Stimulated activated CD8-positive, alpha-beta memory T cell treated with anti-CD3 and anti-CD28 coated beads, Interleukin-2, amount 100 ng/mL, for 1 hour (primary cell): ENCODE measurements at places on chromosomes 12 and 14.
A peak's percentile ranks its signal among the peaks of the same experiment; 100 is the strongest.

DNA sequence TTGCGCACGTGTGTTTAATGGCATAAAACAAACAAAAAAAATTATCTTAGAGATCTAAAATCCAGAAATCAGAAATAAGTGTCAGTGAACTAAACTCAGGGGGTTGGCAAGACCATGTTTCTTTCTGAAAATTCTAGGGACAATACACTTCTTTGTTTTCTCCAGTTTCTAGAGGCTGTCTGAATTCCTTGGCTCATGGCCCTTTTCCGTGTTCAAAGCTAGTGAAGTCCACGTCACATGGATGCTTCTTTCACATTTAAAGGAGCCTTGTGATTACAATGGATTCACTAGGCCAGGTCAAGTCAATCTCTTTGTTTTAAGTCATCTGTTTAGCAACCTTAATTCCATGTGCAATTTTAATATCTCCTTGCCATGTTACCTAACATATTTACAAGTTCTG is 22.4 kb downstream of the SLCO1B3 start:
- no peak for DNase-seq

DNA sequence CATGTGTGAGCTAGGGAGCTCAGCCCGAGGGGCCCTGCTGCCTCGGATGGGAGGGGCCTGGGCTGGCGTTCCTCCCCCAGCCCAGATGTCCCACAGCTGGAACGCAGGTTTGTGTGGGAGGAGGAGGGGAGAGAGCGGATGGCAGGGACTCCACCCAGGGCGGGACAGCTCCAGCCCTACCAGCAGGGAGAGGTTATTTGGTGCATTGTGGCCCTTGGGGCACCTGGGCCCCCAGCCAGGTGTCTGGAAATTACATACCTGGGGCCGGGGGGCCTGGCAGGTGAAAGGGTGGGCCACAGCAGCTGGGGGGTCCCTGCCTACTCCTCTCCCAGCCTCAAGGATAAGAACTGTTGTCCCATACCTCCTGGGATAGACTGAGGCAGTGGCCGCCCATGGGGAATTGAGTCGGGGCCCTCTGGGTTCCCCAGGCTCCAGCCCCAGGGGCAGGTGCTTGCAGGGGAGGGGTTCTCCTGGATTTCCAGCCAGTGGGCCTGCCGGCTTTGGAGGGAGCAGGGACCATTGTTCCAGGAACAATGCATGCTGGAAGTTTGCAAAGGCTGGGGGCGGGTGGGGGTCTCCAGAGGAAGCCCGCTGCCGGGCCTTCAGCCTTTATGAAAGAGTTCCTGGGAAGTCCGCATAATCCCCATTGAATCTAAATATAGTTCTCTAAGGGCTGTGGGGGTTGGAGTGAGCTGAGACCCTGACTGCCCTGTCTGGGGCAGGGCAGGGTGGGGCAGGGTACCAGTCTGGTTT is 1.2 kb downstream of the KIF26A start:
- DNase-seq = no peak

GRCh38 chr12:48279101-48279500 is 71.6 kb downstream of the ZNF641 start:
- no peak for DNase-seq

- no peak for DNase-seq
These were observed 145.3 kb downstream of the SSPN start for GRCh38 chr12:26340649-26341048.

DNA sequence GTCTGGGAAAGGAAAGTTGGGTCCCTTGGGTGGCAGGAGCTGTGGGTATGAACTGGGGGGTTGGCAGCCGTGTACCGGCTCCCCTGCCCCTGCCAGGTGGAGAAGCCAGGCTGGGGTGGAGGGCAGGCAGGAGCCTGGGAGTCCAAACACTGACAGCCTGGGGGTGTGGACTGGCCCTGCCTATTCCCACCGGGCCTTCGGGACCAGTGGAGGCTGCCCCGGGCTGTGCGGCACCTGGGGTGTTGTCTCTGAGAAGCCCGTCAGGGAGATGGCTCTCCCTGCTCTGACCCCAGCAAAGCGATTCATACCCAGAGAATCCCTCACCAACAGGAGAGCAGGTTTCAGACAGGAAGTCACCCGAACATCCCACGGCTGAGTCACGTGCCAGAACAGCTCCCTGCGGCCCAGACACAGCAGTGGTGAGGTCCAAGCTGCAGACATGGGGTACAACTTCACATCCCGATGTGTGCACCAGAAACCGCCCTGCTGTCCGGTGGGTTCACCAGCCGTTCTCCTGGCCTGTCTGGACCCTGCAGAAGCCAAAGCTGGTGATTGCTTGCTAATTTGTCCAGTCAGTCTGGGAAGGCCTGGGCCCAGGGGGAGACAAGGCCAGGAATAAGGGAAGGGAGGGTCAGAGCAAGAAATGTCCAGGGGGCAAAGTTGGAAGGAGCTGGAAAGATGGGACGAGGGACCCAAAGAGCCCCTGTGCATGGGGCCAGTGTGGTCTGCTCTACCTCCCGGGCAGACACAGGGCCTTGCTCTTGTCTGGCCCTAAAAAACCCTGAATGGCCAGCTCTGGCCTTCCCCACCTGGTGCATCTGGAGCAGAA is 2.1 kb upstream of the GPR132 start:
- no peak for DNase-seq

- no peak for DNase-seq
These were observed 13.4 kb downstream of the ASB8 start for GRCh38 chr12:48143898-48144297.

DNA sequence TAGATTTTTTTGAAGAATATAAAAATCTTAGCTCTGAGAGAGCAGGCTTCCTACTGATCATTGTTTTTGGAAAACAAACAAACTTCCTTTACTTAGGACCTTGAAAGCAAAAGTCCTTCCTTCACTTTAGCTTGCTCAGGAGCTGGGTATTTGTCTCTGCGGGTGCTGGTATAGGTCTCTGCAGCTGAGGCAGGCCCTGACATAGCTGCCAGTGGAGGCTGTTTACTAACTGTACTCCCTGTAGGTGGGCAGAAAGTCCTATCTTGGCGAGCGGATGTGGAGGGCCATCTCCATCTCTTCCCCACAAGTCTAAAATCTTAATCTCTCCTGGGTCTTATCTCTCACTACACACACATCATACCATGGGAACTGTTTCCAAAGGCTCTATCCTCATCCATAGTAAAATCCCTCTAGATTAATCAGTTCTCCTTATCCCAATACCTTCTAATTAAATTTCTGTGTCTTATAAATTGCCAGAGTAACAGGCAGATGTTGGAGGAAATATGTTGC is 4.1 kb upstream of the MIA2 start:
- DNase-seq = no peak

GRCh38 chr14:74018586-74019407 is at the start of the genes BBOF1 and ENTPD5:
Gene BBOF1 (plus strand): TSS chr14:74019349. CDS start chr14:74019479, 130 bp downstream.
Gene ENTPD5 (minus strand): TSS chr14:74019288. CDS start chr14:73988102, 31,186 bp downstream.
- peak; percentile 74 for DNase-seq

- no peak for DNase-seq
These were observed 105.8 kb downstream of the SAMD4A start for GRCh38 chr14:54672688-54673087.

- no peak for DNase-seq
These were observed 79.4 kb downstream of the SETD3 start for GRCh38 chr14:99401211-99401610.

- no peak for DNase-seq
These were observed 1.8 kb upstream of the CKAP4 start for GRCh38 chr12:106249411-106250135.

GRCh38 chr14:70143306-70143705 is 45.4 kb downstream of the SLC8A3 start:
- DNase-seq = no peak

DNA sequence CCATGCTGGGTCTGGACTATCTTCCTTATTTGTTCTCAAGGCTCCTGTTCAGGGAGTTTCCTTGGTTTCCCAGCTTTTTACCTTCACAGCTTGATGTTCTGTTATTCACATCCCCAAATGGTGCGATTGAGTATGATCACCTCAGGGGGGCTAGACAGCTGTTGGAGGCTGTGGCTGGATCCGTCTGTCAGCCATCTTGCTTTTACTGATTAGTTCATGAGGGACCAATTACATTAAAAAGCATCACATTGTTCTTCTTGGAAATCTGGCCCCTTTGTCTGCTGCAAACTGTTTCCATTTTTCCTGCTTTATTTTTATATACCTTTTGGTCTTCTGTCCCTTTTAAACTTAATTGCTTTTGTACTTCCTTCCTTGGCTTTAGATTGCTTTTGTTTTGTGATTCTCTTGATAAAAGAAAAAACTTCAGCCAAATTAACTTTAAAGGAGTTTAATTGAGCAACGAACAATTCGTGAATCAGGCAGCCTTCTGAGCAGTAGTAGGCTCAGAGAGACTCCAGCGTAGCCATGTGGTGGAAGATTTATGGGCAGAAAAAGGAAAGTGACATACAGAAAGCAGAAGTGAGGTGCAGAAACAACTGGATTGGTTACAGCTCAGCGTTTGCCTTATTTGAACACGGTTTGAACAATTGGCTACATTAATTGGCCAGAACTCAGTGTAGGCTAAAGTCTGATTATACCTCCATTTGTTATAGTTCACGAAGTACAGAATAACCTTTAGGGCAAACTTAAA is 208.7 kb downstream of the AEBP2 start:
- no peak for DNase-seq

DNA sequence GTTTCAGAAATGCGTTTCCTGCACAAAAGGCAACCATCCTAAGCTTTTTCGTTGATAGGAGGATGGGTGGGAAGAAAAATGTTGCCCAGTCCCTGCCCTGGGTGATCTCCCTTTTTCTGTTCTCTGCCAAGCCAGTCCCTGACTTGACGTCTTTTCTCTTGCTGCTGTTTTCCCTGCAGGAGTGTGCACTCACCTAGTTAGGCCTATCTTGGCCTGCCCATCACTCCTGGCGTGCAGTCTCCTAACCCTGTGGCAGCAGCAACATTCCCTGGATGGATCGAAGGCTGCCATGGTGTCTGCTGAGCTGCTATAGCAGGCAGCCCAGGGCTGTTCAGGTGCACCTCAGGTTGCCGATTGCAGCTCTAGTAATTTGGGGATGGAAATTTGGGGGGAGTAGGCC is 1.2 kb downstream of the UNC119B start:
- DNase-seq = no peak

DNA sequence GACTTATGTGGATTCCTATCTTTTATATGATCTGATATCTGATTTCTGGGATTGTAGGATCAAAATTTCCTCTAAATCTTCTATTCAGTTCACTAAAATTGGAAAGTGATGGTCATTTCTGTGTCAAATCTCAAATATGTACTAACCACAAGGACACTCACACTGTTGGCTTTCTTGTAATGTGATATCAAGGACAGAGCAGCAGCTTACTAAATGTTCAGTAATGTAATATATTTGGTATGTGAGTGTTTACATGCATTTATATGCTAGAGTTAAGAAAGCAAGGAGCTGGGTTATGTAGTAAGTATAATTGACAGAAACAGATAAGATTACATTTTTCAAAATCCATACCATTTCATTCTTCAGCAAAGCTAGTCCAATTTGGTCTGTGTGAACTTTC is 16.5 kb downstream of the PUS7L start:
- DNase-seq = no peak

DNA sequence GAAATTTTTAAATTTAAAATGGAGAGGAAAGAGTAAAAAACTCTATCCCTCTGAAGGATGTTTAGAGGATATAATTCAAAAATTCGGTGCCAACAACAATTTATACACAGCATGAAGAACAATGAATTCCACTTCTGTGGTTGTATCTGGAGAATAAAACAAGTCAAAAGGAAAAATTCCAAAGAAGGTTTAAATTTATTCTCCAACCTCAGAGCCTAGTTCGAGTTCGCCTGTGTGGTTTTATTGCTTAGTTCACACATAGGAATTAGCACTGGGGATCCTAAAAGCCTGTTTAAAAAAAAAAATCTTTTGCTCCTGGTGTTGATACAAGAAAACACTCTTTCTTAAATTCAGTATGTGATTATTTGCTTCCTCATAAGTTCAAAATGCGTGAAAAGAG is 79.2 kb downstream of the LLPH start:
- DNase-seq = no peak

DNA sequence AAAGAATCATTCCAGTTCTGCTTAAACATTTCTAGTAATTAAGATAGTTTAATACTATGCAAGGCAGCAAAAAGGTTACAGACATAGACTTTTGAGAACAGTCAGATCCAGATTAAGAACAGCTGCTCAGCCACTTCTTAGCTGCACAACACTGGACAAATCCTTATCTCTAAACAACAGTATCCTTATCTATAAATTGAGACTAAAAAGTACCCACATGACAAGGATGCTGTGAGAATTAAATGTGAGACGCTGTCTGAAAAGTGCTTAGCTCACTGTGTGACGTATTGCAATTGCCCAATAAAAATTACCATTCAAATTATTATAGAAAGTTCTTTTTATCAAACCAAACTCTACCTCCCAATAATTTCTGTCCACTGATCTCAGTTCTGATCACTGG is 35.5 kb downstream of the BORCS5 start:
- no peak for DNase-seq

- DNase-seq = no peak
These were observed 66.3 kb downstream of the OTX2 start for GRCh38 chr14:56744016-56744415.

DNA sequence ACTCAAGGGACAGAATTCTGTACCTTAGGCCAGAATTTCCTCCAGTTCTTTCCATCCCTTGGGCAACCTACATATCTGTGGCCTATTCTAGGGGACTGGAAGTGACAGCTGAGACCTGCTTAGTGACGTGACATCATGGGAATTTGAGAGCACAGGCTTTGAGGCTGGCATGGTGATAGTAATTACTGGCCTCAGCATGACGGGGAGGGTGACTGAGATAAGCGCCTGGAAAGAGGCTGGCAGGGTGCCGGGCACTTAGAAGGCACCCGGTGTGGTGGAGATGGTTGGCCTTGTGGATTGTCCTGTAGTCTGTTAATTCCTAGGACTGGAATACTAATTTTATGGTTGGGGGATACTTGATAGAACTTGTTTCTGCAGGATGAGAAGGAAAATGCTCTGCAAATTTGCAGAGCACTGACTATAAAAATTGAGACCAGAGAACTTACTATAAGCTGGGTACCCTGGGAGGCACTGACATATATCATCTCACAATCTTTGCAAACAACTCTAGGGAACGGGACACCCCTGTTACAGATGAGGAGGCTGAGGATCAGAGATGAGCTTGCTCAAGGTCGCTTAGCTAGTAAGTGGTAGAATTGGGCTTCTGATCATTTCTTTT is 42.2 kb upstream of the TBX3 start:
- DNase-seq = no peak

- DNase-seq = peak; percentile 81
These were observed 16.9 kb downstream of the ASB2 start for GRCh38 chr14:93959239-93960107.

- no peak for DNase-seq
These were observed 335.9 kb downstream of the ALG10 start for GRCh38 chr12:34358198-34358597.

- DNase-seq = no peak
These were observed 14.3 kb upstream of the PAPLN start for GRCh38 chr14:73223049-73223448.

GRCh38 chr12:96104566-96104965 is 69.2 kb upstream of the LTA4H start:
- no peak for DNase-seq

DNA sequence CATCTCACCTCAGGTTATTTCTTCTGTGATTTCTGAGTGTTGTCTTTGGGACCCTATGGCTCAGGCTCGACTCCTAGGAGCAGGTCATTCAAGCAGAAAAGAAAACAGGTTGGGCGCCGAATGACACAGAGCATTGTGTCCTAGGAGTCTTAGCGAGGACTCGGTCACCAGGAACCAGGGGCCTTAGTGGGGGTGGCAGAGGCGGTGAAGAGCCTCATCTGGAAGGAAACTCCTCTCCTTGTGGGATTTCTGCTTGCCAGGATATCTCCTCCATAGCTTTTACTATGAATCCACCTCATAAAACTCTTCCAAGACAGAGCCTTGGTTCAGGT is 630 bp downstream of the PLEKHH1 start:
- DNase-seq = no peak
